ENCODE measurements at places on chromosomes 5 and 9.

DNA sequence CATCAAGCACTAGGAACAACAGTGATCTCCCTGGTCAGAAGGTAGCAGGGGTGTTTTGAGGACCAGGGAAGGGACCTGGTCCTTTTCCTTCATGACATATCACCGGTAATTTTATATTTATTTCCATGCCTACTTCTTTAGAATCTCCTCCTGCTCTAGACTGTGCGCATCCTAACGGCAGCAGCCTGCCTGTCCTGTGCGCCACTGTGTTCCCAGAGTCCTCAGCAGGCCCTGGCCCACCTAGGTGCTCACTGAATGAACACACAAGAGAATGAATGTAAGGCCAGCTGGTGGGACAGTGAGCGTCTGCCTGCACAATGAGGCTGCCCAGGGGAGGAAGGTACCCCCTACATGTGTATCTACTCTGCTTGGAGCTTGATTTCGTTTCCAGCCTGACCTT is 51.5 kb downstream of the C5orf15 start:
- no peak for DNase-seq

DNA sequence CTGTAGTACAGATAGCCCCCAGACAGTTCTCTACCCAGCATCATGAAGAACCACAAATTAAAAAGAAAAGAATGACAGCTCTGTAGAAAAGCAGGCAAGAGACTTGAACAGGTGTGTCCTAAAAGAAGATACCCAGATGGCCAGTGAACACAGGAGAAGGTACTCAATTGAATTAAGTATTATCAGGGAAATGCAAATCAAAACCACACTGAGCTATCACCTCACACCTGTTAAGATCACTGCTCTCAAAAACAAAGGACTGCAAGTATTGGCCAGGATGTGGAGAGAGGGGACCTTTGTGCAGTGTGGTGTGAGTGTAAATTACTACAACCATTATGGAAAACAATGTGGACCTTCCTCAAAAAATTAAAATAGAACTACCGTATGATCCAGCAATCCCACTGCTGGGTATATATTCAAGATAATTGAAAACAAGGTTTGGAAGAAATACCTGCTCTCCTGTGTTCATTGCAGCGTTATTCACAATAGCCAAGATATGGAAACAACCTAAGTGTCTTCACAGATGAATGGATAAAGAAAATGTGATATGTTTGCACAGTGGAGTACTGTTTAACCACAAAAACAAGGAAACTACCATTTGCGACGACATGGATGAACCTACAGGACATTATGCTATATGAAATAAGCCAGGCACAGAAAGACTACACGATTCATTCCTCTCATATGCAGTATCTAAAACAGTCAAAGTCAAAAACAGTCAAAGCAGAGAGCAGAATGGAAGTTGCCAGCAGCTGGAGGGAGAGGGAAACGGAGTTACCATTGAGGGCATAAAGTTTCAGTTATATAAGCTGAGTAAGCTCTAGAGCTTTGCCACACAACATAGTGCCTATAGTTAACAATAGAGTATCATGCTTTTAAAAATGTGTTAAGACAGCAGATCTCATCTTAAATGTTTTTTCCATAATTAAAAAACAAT is 102.6 kb downstream of the WNK2 start:
- no peak for DNase-seq

GRCh38 chr5:105581988-105582690 is 2019.5 kb upstream of the NUDT12 start:
- DNase-seq: no peak

GRCh38 chr9:2299843-2300205 is 284.7 kb downstream of the SMARCA2 start:
- DNase-seq: no peak

GRCh38 chr9:134101623-134102149 is 33.9 kb upstream of the BRD3 start:
- no peak for DNase-seq

- DNase-seq: no peak
Observed at GRCh38 chr5:130000460-130000859, 96.2 kb downstream of the CHSY3 start.

GRCh38 chr5:133794771-133795415 is 173.5 kb downstream of the C5orf15 start:
- DNase-seq: no peak

DNA sequence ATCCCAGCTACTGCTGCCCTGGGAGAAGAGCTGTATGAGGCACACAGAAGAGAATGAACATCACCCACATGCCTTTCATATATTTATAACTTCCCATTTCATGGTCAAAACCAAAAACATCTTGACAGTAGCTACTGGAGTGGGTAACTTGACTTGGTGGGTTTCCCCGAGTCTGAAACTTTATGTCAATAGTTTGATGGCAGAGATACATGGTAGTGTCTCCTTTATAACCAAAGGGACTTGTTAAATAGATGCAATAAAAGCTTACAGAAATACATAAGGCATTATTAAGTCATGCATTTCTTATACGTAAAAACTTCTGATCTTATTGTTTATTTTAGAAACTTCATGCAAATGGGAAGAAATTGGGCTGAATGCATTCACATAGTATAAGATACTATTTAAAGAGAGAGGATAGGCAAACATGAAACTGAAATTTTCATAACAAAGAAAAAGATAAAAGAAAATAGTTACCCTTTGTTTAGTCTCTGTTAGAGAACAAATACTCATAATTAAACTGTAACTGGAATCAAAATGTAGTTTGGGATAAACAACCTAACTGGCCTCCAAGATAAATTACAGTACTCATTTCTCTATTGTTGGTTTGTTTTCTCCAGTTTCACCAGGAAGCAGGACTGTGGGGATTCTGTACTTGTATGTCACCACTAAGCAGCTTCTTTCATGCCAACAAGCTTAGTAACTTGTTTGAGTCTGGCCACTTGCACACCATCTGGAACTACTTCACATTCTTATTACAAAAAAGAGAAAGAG is 459.3 kb upstream of the MEF2C start:
- DNase-seq: peak; percentile 90

- DNase-seq: no peak
Observed at GRCh38 chr5:96829297-96829696, 21.6 kb upstream of the ERAP1 start.

DNA sequence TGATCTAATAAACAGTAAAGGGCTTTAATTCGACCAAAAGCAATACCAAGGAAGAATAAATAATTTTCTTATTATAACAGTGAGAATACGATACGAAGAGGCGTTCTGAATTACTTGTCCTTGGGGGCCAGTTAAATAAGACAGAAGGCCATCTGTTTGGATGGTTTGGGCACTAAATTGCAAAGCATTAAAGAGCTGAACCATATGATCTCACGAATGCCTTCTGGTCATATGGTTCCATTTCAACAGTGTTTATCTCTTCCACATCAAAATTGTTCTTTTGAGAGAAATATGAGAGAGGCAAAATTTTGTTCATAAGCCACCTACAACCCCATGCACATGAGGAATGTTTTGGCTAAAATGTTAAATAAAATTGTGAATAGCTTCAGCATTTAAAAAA is 605.4 kb downstream of the PTPRD start:
- no peak for DNase-seq

GRCh38 chr9:88026118-88026479 is 51.8 kb upstream of the CDK20 start:
- DNase-seq: no peak

- no peak for DNase-seq
Observed at GRCh38 chr5:96961053-96961452, 25.2 kb downstream of the LNPEP start.

- DNase-seq: peak; percentile 65
Observed at GRCh38 chr5:65482736-65483545, 1.2 kb upstream of the ADAMTS6 start.

DNA sequence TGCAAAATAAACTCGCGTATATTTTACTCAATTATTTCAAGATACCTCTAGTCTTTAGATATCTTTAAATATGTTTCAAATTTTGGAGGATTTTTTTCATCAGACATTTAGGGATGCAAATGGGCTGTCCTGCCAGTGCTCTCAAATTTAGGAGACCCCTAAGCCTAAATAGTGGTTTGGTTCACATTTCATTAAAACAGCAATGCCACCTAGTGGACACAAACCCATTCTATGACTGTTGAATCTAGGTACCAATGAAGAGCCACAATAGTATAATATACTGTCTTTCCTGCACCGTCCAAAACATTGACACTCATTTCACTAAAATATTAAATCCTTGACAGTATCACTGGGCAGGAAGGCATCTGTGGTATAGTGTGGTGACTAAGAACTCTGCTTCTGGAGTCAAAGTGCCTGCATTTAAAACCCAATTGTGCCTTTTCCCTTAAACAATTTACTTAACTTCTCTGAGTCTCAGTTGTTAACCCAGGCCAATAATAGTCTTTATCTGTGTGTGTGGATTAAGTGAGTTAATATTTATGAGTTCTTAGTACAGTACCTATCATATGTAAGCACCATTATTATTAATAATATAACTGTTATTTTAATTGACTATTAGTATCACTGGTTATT is 148.0 kb downstream of the RORB start:
- peak; percentile 2 for DNase-seq

GRCh38 chr9:132472599-132472998 is 62.6 kb downstream of the CFAP77 start:
- DNase-seq: no peak

DNA sequence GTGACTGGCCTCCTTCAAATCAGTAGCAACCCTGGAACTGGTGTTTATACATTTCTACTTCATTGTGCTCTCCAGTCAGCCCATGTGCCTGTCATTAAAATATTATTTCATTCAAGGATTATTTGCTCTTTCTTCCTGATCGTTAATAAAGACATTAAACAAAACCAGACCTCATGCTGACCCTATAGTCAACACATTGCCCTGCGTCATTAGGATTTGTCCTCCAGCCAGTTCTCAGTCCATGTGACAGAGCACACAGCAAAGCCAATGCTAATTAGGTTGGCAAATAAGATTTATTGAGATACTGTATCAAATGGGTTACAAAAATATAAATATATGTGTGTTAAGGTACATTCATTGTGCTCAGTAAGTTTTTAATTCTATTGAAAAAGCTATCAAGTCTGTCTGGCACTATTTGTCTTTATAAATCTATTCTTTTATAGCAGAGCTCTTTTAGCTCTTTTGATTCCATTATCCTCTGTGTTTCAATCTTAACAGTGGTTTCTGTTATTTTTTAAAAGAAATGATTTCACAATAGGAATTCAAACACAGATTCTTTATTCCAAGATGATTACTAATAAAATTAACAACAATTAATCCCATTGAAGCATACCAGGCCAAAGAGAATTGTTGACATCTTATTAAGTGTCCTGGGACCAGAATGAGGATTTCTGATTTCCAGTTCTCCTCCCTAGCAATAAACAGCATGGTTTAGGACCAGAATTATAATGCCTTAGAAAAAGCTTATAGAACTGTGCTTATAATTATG is 209.4 kb upstream of the RGMB start:
- no peak for DNase-seq

DNA sequence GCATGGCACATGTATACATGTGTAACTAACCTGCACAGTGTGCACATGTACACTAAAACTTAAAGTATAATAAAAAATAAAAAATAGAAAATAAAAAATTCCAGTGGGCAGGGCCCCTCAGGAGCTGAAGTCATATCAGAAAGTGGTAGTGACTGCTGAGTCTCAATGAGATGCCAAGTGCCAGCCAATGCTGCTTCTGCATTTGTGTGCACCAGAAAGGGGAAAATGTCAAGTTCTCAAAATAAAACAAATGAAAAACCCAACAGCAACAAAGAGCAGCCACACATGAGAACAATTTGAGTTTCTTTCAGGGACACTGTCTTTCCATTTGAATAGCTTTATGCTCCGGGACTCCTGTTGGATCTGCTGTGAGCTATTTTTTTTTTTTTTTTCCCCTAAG is 117.2 kb upstream of the CCDC112 start:
- DNase-seq: no peak

DNA sequence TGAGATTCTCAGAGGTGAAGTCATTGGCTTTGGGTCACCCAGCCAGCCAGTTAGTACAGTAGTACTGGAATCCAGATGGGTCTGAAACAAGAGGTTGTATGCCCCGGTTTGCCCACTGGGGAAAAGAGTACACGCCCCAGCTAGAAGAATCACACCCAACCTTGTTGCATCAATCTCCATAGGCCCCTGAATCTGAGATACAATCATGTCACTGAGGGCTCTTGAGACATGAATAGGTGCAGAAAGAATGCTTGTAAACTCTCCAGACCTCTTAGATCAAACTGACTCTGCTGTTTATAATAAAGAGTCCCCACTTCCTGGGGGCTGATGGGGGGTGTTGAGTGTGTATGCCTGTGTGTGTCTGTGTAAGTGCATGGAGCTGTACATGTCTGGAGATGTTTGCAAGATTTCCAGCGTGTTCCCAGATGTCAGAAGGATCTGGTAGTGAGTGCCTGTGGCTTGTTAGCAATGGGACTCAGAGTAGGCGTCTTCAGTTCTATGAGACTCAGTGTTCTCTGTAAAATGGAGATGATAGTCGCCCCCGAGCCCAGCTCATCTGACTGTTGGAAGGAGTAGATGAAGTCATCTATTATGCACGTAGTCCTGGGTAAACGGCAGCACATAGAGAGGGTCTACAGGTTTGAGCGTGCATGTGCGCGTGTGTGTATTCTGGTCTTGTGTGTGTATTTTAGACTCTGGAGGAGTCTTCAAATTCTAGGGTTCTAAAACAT is 48.2 kb downstream of the COL27A1 start:
- DNase-seq: peak; percentile 48

- no peak for DNase-seq
Observed at GRCh38 chr9:16601991-16602390, 268.5 kb downstream of the BNC2 start.

DNA sequence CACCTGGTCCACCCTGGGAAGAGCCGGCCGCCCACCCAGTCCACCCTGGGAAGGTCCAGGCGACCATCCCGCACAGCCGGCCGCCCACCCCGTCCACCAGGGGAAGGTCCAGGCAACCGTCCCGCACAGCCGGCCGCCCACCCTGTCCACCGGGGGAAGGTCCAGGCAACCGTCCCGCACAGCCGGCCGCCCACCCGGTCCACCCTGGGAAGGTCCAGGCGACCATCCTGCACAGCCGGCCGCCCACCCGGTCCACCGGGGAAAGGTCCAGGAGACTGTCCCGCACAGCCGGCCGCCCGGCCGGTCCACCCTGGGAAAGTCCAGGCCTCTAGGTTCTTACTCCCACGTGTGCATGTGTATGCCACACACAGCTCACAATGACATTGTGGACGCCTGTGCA is 6.7 kb upstream of the QSOX2 start:
- DNase-seq: no peak

GRCh38 chr5:176583076-176583475 is 26.9 kb downstream of the GPRIN1 start:
- no peak for DNase-seq

- DNase-seq: no peak
Observed at GRCh38 chr9:82539146-82539545, 523.8 kb downstream of the RASEF start.

DNA sequence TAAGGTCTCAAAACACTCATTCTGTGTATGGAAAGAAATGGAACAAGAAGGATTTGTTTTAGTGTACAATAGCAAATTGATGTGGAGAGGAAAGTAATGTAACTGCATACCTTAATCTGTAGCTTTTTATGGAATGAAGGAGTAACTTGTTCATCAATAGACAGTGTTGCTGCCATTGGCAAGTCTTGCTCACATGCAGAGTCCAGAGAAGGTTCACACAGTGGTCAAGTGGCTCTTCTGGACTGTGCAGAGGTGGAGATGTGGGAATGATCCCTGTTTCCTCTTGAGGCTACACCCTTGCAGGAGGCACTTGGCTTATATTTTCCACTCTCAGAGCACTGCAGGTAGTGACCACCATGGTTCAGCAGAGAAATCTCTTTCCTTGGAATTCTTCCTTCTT is 132.9 kb upstream of the ANKH start:
- DNase-seq: no peak

- no peak for DNase-seq
Observed at GRCh38 chr9:108844391-108844790, 11.4 kb downstream of the ACTL7B start.
